CD4-positive, alpha-beta T cell treated with Interleukin-6 at 100 ng/mL for 8 hours (primary cell): ENCODE measurements at places on chromosomes 6 and 20.

DNA sequence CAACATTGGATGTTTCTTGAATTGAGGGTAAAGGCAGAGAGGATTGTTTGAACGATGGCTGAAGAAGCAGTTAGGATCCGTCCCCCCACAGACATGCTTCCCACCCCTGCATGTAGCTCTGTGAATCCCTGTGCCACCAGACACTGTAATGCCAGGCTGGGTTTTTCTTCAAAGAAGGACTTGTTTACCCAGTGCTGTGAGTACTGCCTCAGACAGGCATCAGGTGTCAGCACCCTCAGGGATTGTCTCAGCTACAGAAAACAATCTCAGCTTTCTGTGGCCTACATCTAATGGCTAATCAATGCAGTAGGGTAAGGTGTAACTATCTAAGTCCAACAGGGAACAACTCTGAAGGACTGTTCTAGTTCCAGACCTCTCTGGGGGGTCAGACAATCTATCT, 853.0 kb upstream of the EPHA7 start:
- DNase-seq, result no peak

- DNase-seq, result no peak
These were observed 622 bp downstream of the APCDD1L start for GRCh38 chr20:58514321-58515232.

- DNase-seq, result no peak
These were observed 19.3 kb downstream of the TMEM74B start for GRCh38 chr20:1165521-1165920.

DNA sequence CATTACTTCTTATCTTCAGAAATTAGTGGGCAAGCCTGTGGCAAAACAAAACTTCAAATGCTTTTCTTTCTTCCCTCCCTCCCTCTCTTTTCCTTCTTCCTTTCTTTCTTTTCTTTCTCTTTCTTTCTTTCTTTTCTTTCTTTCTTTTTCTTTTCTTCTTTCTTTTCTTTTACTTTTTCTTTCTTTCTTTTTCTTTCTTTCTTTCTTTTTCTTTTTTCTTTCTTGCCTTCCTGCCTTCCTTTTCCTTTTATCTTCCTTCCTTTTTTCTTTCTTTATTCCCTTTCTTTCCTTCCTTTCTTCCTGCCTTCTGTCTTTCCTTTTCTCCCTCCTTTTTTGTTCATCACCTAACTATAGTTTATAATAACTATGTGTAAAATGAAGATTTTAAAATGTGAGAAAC, 295.1 kb downstream of the SMOC2 start:
- DNase-seq, result no peak

DNA sequence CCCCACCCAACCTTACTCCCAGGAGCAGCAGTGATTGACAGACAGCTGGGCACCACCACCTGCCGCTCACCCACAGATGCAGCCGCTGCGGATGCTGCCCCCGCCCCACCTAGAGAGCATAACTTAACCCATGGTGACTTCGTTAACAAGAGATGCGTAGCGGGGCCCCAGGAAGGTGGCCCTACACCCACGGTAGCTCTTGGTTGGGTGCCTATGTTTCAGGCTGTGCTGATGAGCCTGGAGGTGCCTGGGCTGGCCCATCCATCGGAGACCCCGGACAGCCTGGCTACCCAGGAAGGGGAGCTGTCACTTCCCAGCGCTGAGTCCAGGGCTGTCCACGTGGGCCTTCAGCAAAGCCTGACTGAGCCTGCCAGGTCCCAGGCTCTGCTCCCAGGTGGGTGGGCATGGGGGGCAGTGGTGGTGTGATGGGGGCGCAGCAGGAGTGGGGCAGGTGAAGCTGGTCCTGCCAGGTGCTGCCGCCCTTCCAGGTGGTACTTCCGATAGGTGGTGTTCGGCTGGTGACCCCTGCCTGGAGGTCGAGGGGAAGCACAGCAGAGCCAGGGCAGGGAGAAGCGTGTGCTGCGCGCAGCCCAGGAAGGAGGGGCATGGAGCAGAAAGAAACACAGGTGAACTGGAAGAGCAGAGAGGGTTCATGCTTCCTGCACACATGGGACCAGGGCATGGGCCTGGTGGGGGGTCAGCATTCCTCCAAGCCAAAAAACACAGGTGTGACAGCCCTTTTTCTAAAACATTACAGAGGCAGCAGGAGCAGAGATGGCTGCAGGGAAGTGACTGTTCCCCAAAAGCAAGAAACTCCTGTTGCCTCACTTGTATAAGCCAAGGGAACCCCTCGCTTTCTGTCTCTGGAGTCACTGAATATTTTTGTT, 56.9 kb downstream of the SYNJ2 start:
- no peak for DNase-seq

DNA sequence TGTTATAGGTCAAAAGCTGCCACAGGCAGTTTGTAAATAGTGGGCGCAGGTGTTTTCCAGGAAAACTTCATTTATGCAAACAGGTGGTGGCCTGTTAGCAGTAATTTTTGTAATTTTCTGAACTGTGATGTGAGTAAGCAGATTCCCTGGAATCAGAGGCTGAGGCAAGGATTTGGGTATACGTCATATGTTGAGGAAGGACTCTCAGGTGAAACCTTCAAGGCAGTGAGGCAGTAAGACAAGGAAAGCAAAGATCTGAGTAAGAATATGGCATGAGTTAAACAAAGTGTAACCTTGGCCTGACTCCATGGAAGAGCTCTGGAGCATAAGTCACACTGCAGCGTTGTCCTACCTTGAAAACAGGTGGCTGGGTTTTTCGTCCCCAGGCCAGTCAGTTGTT, 291.1 kb upstream of the BTBD3 start:
- no peak for DNase-seq

DNA sequence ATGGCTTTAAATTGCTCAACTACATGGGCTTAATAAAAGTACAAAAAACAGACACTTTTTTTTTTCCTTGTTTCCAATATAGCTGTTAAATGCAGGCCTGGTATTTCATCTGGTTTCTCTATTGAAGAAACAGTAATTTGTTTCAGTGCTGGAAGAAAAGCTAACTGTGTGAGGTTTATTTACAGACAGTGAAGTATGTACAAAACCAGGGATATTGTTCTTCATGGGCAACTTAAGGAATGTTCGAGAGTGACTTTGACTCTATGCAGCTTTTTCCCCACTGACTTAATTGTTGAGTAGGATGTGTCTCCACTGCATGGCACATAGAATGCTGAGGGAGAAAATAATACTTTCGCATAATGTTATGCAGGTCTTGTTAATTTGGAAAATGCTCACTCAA, 31.0 kb upstream of the PRL start:
- DNase-seq, result no peak

DNA sequence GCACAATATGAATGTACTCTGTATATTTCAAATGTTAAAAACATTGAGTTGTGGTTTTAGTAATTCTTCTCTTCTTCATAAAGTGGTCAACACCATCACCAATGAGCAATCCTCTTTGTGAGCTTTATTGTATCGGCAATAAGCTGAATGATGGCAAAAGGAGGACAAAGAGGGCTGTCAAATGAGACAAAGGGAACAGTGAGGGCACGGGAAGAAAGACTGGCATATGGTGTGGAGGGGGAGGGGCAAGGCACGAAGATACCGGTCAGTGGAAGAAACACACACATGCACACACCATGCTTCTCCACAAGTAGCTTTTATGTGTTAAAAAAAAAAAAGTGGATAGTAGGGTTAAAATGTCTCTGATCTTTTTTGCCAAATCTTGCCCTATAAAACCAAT, 506.8 kb upstream of the CITED2 start:
- DNase-seq, result no peak

DNA sequence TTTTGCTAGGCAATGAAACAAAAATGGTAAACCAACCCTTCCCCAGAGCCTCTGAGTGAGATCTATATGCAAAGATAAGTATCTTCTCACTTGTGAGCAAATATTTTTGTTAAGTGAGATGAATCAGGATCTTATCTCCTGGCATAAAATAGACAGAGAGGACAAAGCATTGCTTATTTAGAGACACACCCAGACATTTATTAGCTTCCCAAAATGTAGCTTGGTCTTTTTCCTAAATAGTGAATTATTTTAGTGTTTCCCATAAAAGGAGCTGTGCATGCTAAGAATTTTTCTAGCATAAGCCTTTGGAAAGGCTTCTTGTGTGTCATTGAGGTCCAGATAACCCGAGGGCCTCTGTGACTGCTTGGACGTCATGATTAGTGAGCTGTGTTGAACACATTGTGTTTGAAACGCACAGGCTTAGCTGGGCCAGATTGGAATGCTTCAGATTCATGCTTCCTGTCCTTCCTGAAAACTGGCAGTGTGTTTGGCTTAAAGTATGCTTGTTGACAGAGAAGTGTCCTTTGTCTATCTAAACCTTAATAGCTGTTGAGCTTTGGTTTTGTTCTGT, 16.5 kb downstream of the MTHFD1L start:
- DNase-seq, result no peak

GRCh38 chr6:28393912-28394662, 5.5 kb downstream of the ZSCAN12 start:
- DNase-seq, result no peak

GRCh38 chr6:161947371-161947770, 673.5 kb upstream of the AGPAT4 start:
- no peak for DNase-seq

GRCh38 chr20:52536040-52536439, 344.5 kb upstream of the ZFP64 start:
- DNase-seq, result no peak

- DNase-seq, result no peak
These were observed 56.2 kb downstream of the KHDC1L start for GRCh38 chr6:73169111-73169510.

- no peak for DNase-seq
These were observed 101.0 kb downstream of the EYA2 start for GRCh38 chr20:46995561-46996142.

- DNase-seq, result no peak
These were observed 20.5 kb upstream of the TMEM181 start for GRCh38 chr6:158539413-158539812.

DNA sequence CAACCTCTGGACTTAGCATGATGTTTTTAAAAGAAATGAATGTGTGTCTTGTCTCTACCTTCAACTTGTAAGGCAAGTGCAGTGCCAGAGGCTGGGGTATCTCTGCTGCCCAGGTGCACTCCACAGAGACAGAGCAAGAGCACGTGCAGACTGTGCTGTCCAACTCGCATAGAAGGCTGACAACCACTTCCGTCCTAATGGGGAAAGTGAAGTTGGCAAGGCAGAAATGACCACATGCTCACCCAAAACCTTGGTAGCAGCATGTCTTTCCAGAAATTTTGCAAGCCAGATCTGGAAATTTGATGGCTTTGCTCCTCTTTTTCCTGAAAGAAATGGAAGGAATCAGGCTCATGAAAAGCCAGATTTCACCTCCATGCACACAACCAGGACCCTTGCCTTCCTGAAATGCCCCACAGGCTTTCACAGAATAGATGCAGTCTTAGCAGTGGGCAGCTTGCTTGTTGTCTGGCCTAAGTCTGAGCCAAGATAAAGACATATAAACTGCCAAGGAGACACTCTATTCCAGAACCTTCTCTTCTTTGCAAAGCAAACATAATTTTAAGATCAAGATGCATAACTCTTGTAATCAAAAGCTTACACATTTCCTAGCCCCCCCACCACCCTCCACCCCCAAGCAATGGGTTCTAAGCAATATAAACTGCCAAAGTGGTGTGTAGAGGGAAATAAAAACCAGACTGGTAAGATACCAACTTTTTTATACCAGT, 26.8 kb downstream of the SLC22A3 start:
- DNase-seq, result no peak

GRCh38 chr6:160010067-160010466, 41.2 kb downstream of the IGF2R start:
- no peak for DNase-seq

DNA sequence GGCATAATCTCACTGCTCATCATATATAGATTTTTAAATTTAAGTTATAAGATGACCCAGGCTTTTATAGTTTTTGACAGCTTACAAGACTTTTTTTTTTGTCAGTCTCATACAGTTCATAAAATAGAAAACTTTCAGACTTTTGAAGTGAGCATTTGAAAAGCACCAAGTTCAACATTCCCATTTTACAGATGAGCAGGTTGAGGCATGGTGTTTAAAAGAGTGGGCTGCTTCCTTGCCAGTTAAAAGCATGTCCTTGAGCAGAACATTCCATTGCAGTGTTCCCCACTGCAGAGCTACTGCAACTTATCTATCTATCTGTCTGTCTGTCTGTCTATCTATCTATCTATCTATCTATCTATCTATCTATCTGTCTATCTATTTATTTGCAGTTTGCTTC, 86.8 kb downstream of the GFRA4 start:
- no peak for DNase-seq

DNA sequence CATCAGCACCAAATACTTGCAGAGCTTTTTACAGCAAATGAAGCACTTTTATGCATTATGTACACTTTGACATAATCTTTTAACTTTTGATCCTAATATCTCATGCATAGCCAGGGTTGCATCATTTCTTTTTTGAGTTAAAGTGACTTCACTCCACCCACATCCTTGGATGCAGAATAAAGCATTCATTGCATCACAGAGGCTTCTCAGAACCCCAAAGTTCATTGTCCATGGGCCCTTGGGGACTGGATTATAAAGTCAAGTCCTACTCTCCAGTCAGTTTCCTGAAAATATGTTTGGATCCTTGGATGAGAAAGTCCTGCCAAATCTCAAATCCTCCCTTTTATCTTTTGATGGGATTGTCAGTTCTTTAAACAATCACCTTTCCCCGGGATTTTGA, 10.6 kb upstream of the EFHC1 start:
- DNase-seq, result no peak

GRCh38 chr6:125904871-125905270, 51.7 kb upstream of the HINT3 start:
- peak; percentile 59 for DNase-seq

GRCh38 chr6:84280030-84280429, 52.6 kb upstream of the CEP162 start:
- DNase-seq, result no peak

DNA sequence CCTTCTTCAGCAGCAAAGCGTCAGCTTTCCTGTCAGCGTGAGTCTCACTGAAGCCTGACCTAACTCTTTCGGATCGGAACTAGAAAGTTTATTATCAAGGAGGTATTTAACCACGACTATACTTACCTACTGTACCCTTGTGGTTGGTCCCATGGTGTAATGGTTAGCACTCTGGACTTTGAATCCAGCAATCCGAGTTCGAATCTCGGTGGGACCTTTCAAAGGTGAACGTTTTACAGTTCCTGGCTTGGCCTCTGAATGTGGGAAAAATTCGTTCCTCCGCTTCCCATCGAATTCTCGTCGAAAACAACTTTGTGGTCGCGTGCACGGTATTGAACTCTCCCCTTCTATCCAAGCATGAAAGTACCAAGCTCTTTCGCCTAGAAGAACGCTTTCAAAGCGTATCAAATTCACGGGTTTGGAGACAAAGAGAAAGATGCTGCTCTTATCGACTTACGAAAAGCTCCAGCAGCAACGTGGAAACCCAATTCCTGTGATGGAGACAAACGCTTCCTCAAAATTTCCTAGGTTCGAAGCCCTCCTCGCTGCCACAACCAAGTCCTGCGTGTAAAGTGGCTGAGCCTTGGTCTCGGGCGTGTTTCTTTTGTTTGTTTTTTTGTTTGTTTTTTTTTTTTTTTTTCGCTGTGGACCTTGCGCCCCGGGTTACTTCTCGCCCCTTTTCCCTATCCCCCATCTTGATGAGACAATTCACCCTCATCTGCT, 63.7 kb downstream of the GPX5 start:
- no peak for DNase-seq

GRCh38 chr20:24528583-24529368, 59.3 kb downstream of the SYNDIG1 start:
- no peak for DNase-seq
